ENCODE measurements at places on chromosomes 12 and 14.

DNA sequence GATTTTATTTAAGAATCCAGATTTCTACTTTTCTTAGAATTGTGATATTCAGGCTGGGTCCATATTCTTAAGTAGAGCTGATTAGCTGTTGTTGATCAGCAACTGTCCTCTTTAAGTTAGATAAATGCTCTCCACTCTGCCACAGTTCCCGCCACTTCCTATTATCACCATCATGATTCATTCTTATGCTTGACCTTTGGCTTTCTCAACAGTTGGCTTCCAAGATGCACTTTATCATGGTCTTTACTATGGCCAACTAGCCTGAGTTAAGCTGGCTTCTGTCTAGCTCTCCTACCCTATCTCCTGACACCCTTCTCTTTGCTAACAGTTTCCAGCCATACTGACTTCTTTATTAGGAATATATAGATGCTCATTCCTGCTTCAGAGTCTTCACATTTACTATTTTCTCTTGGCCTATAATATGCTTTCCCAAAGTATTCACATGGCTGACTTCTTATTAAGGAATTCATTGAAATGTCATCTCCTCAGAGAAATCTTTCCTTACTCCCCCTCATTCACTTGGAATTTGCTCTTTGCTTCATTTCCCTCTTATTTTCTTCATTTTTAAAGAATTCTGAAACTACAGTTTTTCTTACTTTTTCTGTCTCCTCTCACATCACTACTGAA, 149.0 kb upstream of the IGF1 start:
- DNase-seq: no peak

GRCh38 chr12:127383281-127383680, 883.7 kb upstream of the TMEM132C start:
- DNase-seq: no peak

DNA sequence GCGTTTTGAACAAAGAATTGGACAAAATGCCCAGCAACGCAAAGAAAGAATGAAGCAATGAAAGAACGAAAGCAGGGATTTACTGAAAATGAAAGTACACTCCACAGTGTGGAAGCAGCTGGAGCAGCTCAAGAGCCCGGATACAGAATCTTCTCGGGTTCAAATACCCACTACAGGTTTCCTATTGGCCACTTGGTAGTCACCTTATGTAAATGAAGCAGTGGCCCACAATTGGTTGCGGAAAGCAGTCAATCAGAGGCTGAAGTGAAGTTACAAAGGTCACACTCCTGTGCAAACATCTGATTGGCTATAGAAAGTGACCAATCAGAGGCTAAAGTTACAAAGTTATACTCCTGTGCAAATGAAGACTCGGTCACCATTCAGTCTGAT, 15.0 kb upstream of the PPP1R13B start:
- no peak for DNase-seq

DNA sequence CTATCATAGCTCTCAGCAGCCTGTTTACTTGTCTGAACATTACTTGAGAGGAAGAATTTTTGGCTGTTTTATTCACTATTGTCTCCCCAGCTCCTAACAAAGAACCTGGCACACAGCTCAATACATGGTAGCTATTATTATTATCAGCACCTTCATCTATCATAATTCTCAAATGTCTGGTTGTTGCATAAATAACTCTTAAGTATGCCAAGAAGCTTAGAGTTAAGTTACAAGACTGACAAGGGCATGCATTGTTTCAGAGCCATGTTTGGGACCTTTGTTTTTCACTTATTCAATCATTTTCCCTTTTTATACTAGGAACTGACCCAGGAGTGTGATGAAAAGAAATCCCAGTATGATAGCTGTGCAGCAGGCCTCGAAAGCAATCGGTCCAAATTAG, 77.5 kb upstream of the ATP2A2 start:
- DNase-seq: peak; percentile 45
